ENCODE measurements at places on chromosomes 2 and 18. TPM values are rescaled to one million over a fixed set of nuclear protein-coding genes. Genes with fewer than 3 reads are reported as not detected.
A peak's percentile ranks its signal among the peaks of the same experiment; 100 is the strongest.

Gene KCNK3
- total RNA-seq = 14.7 TPM

GRCh38 chr2:143475041-143475776 is 346.0 kb downstream of the ARHGAP15 start:
- peak; percentile 77 for DNase-seq

- DNase-seq = no peak
These were observed 56.0 kb downstream of the CLHC1 start for GRCh38 chr2:55176094-55176415.

- no peak for DNase-seq
These were observed 31.4 kb downstream of the FAM228A start for GRCh38 chr2:24206242-24206641.
